ENCODE measurements at places on chromosomes 6 and 20.
A peak's percentile ranks its signal among the peaks of the same experiment; 100 is the strongest.

GRCh38 chr20:10632721-10633509 is 40.9 kb downstream of the JAG1 start:
- no peak for DNase-seq

DNA sequence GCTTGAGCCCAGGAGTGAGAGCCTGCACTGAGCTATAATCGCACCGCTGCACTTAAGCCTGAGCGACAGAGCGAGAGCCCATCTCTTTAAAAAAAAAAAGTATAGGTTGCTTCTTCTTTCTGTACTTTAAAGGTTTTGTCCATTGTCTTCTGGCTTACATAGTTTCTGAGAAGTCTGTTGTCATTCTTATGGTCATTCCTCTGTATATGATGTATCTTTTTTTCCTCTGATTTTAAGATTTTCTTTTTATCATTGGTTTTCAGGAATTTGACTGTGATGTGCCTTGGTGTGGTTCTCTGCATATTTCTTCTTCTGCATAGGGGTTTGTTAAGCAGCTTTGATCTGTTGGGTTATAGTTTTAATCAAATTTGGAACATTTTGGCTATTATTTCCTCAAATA is 29.1 kb downstream of the QRSL1 start:
- no peak for DNase-seq

DNA sequence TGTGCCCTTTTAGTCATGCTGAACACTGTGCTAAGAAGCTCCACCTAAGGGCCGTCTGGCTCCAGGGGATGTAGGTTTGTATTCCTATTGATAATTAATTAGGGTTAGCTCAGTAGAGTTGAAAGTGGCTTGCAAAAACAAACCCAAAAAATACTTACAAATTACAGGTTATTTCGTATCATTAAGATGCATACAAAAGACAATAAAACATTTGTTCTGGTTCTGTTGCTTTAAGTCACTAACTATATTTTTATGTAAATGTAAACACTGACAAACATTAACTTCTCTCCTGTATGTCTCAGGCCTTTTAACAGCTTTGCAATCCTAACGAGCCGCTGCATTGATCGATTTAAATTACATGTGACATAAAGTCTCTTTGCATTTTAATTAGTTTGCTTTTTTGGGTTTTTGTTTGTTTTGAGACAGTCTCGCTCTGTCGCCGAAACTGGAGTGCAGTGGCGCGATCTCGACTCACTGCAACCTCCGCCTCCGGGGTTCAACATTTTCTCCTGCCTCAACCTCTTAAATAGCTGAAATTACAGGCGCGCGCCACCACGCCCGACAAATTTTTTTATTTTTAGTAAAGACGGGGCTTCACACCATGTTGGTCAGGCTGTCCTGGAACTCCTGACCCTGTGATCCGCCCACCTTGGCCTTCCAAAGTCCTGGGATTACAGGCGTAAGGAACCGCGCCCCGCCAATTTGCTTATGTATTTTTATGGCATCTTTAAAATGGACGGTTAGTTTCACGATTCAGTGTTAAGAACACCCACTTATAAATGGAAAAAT is 110.9 kb downstream of the HFE start:
- DNase-seq: no peak

DNA sequence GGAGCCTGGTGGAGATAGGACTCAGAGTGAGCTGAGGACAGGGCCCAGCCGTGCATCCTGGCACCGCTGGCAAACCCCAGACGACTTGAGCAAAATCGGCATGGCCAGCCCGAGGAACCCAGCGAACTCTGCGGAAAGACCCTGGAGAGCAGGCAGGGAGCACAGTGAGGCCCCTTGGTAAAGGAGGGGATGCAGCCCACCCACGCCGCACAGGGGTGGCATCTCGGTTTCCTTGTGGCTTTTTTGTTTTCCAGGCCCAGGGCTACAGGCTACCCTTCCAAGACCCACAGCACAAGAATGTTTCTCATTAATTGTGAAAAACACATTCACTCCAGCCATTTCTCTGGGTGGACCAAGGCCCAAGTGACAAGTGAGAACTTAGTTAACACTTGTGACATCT is 71.4 kb downstream of the BMP7 start:
- DNase-seq: no peak

- no peak for DNase-seq
Measured at GRCh38 chr6:119493980-119494379, 144.4 kb upstream of the MAN1A1 start.

GRCh38 chr6:3039384-3039783 is 28.9 kb upstream of the RIPK1 start:
- no peak for DNase-seq

DNA sequence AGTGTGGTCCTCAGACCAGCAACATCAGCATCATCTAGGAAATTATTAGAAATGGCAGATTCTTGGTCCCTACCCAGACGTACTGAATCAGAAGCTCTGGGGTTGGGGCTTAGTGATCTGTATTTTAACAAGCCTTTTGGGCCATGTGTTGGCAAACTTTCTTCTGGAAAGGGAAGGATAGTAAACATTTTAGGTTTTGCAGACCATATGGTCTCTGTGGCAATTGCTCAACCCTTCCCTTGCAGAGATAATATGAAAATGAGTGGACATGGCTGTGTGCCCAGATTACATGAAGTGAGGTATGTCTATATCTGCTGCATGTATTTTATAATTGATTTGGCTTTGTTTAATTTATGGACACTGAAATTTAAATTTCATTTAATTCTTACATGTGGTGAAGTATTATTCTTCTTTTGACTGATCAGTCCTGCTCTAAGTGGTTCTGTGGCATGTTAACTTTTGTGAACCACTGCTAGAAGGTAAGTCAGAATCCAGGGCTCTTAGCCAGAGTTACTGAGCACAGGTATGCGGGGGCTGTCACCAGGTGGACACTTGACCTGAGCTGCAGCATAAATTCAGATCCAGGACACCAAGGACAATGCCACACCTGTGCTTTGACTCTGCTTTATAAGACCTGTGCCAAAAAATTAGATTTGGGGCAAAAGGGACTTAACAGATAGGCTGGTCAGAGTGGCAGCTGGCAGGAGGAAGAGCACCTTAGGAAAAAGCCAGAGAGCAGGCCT is 43.2 kb downstream of the LY86 start:
- peak; percentile 61 for DNase-seq

Data from cerebellum (tissue), 4 donors.